CD4-positive, CD25-positive, alpha-beta regulatory T cell (primary cell): ENCODE measurements at places on chromosomes 7 and 10.

DNA sequence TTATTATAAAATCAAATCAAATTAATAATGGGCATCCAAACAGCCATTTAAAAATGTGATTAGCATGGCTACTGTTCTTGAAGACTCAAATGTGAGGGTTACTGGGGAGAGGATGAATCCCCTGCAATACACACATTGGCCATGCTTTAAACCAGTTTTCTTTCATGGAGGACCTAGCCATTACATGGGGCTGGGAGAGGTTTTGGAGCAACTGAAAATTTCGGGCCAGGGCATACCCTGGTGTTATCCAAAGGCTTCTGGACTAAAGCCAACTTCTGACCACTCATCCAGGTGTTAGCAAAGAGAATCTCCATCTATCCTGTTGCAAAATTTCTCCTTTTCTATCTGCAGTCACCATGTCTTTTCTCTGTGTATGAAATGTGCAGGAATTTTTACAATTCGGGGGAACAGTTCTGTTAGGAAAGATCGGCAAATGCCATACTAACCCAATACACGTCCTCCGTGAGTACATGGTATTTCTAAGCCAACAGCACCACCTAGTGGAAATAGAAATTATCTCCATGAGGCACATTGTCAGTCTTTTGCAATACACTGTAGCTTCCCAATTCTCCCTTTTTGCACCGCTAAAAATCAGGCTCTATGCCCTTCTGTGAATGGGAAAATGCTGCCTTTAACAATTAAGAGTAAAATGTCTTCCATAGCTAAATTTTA lies 47.0 kb upstream of the ZNF107 start:
- H3K27ac ChIP-seq, result no peak overlapping the region
- H3K27me3 ChIP-seq, result no peaks in the 10 kb centered on the region
- H3K4me3 ChIP-seq, result no peak overlapping the region
- DNase-seq, result peak; percentile 49
- H3K4me1 ChIP-seq, result no peaks in the 10 kb centered on the region

DNA sequence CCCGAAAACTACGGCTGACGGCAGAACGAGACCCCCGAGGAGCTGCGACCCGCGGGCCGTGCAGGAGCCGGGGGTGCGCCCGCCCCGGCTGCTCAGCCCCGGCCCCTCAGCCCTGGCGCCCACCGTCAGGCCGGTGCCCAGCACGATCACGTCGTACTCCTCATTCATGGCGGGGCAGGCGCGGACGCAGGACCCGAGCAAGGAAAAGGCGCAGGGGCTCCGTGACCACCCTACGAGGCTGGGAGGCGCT lies 218 bp downstream of the GDI2 start:
- H3K4me1 ChIP-seq, result peaks cover 58% of the 10 kb centered on the region
- no peak for DNase-seq
- H3K27me3 ChIP-seq, result no peaks in the 10 kb centered on the region

GRCh38 chr7:66277492-66277891 lies 72.4 kb downstream of the TPST1 start:
- no peaks in the 10 kb centered on the region for H3K4me1 ChIP-seq
- no peak overlapping the region for H3K4me3 ChIP-seq
- H3K27ac ChIP-seq, result no peak overlapping the region
- no peak for DNase-seq

GRCh38 chr10:131035779-131036178 lies 275.7 kb downstream of the TCERG1L start:
- H3K27me3 ChIP-seq, result no peaks in the 10 kb centered on the region
- H3K36me3 ChIP-seq, result no peaks in the 10 kb centered on the region
- no peak overlapping the region for H3K4me3 ChIP-seq
- H3K27ac ChIP-seq, result no peak overlapping the region

- no peaks in the 10 kb centered on the region for H3K27me3 ChIP-seq
- H3K27ac ChIP-seq, result no peak overlapping the region
- no peak overlapping the region for H3K4me3 ChIP-seq
- no peaks in the 10 kb centered on the region for H3K4me1 ChIP-seq
- no peak for DNase-seq
Measured at GRCh38 chr10:107553470-107553869, 389.0 kb upstream of the SORCS1 start.
